ENCODE measurements at places on chromosomes 4 and X.

DNA sequence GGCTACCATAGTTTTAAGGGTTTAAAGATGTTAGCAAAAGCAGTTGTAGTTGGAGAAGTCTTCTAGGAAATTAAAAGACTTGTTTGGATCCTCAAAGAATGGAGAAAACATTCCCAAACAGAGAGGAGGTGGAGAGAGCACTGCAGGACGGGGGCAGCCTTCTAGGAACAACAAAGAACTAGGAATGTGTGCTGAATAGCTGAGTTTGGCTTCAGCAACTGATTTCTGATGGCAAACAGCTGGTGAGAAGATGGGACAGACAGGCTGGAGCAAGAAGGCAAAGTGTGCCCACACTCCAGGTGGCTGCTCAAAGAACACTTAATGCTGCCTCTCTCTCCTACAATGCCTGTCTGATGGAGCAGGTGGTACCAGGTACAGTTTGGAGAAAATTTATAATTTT lies 1331.1 kb downstream of the ADGRL3 start:
- DNase-seq, result no peak

GRCh38 chr4:61995717-61996340 lies 795.7 kb downstream of the ADGRL3 start:
- DNase-seq, result no peak

DNA sequence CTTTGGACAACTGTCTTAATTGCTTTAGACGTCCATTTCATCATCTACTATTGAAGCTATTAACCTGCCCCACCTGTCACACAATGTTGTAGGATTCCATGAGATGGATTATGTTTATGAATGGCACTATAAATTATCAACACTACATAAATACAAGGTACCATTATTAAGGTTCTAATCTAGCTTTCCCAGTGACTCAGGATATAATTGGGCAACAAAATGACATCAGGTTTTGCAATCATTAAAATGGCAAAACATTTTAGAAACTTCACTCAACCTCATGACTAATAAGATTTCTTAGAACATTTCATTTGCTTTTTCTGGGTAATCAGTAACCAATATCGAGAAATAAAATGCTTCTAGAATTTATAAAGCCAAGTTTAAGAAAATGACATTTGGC lies 9.2 kb downstream of the HOPX start:
- DNase-seq, result no peak

- no peak for DNase-seq
Observed at GRCh38 chrX:43514820-43515219, 141.3 kb upstream of the MAOA start.

DNA sequence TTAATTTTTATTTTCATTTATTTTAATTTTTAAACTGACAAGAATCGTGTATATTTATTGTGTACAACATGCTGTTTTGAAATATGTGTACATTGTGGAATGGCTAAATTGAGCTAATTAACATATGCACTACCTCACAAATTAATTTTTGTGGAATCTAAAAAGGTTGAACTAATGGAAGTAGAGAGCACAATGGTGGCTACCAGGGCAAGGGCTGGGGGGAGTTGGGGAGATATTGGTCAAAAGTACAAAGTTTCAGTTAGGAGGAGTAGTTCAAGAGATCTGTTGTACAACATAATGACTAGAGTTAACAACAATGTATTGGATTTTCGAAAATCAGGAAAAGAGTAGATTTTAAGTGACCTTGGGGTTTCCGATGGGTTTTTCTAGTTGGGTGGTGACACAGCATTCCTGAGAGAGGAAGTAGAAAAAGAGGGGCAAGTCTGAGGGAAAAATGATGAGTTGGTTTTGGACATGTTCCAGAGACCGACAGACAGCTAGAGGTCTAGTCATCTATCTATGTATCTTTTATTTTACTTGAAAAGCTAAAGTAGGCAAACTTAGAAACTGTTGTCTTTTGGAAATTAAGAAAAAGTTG lies 23.2 kb downstream of the APOO start:
- peak; percentile 87 for DNase-seq

DNA sequence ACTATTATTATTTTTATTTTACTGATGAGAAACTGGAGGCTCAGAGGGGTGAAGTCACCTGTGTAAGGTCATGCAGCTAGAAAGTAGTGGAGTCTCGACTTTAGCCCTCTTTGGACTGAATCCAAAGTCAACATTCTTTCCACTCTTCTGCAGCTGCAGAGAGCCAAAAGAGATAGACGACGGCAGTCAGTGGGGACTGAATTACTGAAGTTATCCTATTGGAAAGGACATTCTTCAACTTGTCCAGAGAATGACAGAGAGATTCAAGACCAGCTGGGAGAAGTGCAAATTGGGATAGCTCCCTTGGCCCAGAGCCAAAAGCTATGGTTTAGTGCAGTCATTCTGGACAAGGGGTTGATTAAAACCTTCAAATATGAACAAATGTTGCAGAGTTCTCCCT lies 42.5 kb downstream of the VGLL1 start:
- no peak for DNase-seq

DNA sequence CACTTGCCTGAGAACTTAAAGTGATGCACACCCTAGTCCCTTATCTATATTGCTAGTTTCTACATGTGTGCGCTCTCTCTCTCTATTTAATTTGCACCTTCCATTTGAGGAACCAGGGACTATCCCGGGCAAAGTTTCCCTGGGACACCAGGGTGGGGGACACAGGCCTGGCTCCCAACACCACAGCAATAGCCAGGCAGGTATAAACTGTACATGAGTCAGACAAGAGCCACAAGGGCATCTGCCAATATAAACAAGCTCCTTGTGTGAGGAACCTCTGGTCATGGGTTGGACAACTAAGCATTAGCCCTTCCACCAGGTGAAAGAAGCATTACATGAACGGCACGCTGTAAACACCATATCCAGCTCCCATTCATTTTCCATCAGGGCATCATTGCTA lies 455.5 kb downstream of the STIM2 start:
- DNase-seq, result no peak

GRCh38 chrX:65578346-65578745 lies 43.8 kb upstream of the LAS1L start:
- no peak for DNase-seq

Measured in fibroblast of skin of back (primary cell).